ENCODE measurements at places on chromosomes 3 and 15.

GRCh38 chr3:123651449-123652341 lies 66.8 kb upstream of the HACD2 start:
- DNase-seq, result no peak

- DNase-seq, result no peak
Observed at GRCh38 chr15:56838085-56838484, 80.4 kb upstream of the TCF12 start.

DNA sequence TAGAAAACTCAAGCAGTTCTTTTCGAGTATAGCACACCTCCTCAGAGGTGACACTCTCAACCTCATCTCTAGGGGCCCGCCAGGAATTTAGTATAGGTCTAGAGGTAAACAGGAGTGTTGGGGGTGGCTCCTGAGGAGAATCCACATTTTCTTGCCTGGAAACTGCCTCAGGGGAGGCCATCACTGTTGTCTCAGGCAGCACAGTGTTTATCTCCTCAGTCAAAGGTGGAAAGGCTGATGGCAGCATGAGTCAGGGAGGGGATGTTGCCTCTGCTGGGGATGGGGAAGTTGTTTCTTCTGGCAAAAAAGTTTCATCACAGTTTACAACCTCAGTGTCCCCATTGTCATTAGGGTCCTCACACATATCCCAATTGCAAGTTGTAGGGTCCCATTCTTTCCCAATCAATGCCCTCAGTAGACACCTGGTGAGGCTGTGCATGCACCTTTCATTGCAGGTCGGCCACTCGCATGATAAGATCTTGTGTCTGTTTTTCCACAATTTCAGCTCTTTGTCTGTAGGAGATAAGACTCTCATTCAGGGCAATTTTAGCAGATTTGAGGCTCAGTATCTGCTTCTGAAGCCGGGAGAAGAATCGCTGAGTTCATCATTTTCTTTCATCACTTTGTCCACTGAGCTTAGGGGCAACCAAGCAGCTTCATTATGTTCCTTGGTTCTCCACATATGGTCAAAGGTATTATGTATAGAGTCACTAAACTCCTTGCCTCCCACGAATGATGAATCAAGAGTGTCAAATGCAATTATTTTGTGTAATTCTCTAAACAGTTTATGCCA lies 25.8 kb downstream of the NAALADL2 start:
- DNase-seq, result no peak

- DNase-seq, result peak; percentile 16
Observed at GRCh38 chr15:66703540-66703941, 1.5 kb downstream of the SMAD6 start.

GRCh38 chr3:134065252-134066157 lies 35.8 kb upstream of the SLCO2A1 start:
- no peak for DNase-seq

DNA sequence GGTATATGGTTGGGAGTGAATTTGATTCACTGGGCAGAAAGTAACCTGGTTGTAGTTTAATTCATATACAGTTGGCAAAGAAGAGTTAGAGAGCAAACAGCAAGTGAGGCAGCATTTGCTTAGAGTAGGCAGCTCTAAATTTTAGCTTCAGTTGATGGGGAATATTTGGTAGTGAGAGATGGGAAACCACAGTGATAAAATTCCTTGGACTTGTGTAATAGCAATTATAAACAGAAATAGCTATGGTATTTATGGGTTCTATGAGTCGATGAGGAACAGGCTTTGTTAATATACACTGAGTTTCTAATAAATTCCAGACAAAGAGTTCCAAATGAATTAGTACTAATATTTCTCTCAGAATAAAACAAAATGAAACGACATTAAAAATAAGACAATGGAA lies 894.0 kb downstream of the ROBO2 start:
- no peak for DNase-seq

GRCh38 chr3:127475391-127475790 lies 115.1 kb downstream of the TPRA1 start:
- no peak for DNase-seq

Measured in activated CD4-positive, alpha-beta T cell treated with anti-CD3 and anti-CD28 coated beads, Interleukin-2, amount 50 U/mL, for 48 hours (primary cell).